NCI-H1105 (cell line): ENCODE measurements at places on chromosomes 7 and 10.

GRCh38 chr7:142196066-142196840 is 61.6 kb downstream of the PRSS58 start:
- no peak for DNase-seq

GRCh38 chr7:18860221-18860620 is 257.2 kb downstream of the TWIST1 start:
- DNase-seq, result no peak

GRCh38 chr10:122112625-122113160 is 123.7 kb downstream of the TACC2 start:
- no peak for DNase-seq

DNA sequence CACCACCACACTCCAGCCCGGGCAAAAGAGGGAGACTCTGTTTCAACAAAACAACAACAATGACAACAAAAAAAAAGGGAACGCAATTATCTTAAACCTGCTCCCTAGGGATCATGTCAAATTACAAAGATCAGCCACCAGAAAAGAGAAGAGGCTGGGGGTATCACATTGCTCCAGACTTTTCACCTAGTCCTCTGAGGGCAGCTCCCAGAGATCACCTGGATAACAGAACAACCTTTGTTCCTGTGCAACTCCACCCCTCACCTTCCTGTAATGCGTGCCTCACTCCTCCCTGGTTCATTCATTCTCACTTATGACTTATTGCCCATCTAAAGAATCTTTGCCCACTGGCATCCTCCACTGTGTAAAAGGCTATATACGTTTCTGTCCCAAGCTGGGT is 31.8 kb downstream of the SVOPL start:
- no peak for DNase-seq

DNA sequence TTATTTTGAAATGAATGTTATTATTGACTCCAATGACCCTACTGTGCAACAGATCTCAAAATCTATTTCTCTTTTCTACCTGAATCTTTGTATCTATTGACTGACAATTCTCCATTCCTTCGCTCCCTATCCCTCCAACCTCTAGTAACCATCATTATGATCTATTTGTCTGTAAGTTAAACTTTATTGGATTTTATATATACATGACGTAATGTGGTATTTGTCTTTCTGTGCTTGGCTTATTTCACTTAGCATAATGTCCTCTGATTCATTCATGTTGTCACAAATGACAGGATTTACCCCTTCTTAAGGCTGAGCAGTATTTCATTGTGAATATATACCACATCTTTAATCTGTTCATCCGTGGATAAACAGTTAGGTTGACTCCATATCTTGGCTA is 200.4 kb upstream of the SORCS1 start:
- no peak for DNase-seq
